Body of pancreas (tissue), 4 donors: ENCODE measurements at places on chromosomes 1 and 21.

DNA sequence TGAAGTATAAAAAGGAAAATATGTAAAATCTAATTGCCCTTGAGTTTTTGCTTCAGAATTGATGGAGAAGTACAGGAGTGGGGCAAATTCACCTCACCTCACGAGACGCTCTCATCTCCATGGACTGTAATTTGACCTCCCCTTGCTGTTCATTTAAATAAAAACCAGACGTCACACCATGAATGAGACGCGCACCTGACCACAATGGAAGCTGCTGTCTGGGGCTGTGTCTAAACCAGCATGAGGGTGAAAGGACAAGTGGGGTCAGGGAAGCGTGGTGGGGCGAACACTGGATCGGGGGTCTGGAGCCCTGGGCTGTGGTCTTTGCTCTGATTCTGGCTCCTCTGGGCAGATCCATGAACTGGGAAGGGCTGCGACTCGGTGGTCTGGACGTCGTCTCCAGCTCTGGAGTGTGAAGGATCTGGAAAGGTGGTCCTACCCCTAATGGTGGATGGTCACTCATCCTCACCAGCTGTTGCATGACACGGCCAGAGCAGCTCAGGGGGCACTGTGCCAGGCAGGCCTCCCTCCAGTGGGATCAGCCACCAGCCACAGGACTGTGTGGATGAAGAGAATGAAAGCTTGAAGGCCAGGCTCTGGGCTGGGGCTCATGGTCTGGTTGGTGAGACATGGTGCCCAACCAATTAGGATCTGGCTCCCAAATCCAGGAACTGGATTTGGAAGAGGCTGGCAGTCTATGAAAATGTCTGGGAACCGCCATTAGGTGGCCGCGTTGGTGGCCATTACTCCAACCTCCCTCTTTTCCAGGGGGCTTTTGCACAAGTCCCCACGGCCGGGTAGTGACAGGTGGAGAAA is 728.6 kb downstream of the PTPRU start:
- DNase-seq = no peak

GRCh38 chr1:229029879-229030235 is 241.1 kb upstream of the RAB4A start:
- no peak for DNase-seq

GRCh38 chr1:150365941-150366340 is 2.0 kb downstream of the RPRD2 start:
- DNase-seq = no peak

- no peak for DNase-seq
Measured at GRCh38 chr1:30915491-30916230, 7.1 kb upstream of the SDC3 start.

DNA sequence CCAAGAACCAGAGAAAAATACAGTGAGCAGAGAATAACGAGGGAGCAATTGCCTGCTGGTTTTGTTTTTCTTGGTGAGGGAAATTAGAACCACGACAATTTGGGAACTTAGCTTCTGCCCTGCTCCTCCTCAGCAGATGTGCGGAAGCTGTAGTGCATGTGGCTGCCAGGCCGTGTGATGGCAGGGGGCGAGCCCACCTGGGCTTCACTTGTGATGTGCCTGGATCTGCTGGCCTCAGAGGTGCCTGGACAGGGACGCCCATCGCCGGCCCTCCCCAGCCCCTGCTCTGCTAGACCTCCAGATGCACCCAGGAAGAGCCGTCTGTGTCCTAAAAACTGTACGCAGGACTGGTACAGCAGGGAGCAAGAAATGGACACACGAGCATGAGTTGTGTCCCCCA is 28.5 kb upstream of the C1orf174 start:
- no peak for DNase-seq

DNA sequence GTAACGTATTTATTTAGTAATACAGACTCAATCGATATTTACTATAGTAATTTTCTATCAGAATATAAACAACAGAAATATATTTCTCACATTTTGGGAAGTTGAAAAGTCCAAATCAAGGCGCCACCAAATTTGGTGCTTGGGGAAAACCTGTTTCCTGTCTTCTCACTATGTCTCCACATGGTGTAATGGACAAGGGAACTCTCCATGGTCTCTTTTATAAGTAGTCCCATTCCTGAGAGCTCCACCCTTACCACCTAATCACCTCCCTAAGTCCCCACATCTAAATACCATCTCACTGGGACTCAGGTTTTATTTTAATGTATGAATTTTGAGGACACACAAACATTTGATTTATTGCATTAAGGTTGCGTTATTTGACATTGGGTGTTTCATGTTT is 848.0 kb downstream of the LTN1 start:
- no peak for DNase-seq

- no peak for DNase-seq
Measured at GRCh38 chr21:42006765-42007164, 3.4 kb downstream of the ZBTB21 start.

DNA sequence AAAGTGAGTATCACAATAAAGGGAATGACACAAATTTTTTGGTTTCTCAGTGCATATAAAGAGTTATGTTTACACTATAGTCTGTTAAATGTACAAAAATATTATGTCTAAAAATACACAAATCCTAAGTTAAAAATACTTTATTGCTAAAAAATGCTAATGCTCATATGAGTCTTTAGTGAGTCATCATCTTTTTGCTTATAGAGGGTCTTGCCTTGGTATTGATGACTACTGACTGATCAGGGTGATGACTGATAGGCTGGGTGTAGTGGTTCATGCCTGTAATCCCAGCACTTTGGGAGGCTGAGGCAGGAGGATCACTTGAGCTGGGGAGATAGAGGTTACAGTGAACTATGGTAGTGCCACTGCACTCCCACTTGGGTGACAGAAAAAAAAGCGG is 12.9 kb upstream of the NUF2 start:
- no peak for DNase-seq

DNA sequence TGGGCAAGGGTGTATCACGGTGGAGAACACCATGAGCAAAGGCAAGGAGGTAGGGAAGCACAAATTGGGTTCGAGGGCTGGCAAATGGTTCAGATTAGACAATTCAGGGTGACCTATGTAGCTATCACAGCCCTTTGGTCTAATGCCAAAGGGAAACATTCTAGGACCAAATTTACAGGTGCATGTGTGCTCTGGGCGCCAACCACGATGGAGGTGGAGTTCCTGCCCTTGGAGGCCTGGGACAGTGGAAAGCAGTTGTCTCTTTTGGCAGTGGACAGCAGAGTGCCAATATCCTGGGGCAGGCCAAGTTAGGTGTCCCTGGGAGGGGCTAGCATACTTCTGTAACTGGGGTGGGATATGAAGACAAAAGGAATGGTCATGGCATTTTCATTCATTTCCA is 40.1 kb downstream of the IGFN1 start:
- no peak for DNase-seq

GRCh38 chr1:6068073-6068472 is 22.4 kb downstream of the KCNAB2 start:
- no peak for DNase-seq

- no peak for DNase-seq
Measured at GRCh38 chr1:192045131-192045530, 113.1 kb upstream of the RGS18 start.

DNA sequence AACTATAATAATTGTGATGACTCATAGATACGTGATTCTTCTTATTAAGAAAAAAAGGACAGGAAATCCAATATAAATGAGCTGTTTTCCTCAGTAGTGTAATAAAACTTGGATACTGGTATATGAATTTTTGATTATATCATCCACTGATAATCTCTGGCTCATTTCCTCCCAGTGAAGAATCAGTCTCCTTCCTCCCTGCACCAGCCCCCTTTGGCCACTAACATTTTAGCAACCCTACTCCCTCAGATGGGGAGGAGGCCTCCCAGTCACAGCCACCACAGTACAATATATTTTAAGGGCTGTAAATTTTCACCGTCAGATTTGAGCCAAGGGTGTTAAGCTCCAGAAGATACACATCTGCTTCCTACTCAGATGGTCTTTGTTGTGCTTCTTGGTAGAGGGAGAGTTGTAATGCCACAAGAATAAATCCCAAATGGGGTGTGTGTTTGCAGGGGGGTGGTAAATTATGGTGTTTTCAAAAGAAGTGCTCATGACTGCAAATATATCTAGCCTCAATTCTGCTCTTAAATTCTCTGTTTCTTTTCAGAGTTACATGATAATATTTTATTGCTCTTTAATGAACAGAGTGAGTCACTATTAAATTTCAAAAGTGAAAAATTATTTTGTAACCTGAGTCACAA is 153.5 kb downstream of the HLX start:
- DNase-seq = no peak

GRCh38 chr21:16983420-16983819 is 529.4 kb upstream of the CXADR start:
- DNase-seq = no peak

GRCh38 chr1:29055160-29055559 is 68.5 kb downstream of the TMEM200B start:
- no peak for DNase-seq

- no peak for DNase-seq
Measured at GRCh38 chr1:218164111-218164929, 120.8 kb upstream of the RRP15 start.

- DNase-seq = no peak
Measured at GRCh38 chr21:23718446-23719285, 1888.6 kb downstream of the MRPL39 start.

DNA sequence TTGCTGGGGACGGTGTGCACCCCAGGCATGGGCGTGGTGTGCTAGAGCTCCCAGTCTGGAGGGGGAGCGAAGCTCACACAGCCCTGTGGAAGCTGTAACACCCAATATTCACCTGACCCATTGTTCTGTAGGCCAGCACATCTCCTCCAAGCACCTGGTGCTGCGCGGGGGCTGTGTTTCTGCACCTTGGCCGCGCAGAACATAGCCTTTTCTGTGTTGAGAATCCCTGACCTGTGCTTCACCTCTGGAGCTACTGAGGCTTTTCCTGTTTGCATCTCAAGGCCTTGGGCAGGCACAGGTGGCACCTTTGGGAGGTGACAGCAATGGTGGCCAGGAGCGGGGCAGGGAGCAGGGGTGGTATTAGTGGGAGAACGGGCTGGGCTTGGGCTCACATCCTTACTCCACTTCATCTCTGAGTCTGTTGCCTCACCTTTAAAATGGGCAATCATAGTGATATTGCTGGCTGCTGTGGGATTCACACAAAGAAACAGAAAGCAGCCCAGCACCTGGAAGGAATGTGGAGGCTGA is 343.9 kb upstream of the AJAP1 start:
- no peak for DNase-seq

DNA sequence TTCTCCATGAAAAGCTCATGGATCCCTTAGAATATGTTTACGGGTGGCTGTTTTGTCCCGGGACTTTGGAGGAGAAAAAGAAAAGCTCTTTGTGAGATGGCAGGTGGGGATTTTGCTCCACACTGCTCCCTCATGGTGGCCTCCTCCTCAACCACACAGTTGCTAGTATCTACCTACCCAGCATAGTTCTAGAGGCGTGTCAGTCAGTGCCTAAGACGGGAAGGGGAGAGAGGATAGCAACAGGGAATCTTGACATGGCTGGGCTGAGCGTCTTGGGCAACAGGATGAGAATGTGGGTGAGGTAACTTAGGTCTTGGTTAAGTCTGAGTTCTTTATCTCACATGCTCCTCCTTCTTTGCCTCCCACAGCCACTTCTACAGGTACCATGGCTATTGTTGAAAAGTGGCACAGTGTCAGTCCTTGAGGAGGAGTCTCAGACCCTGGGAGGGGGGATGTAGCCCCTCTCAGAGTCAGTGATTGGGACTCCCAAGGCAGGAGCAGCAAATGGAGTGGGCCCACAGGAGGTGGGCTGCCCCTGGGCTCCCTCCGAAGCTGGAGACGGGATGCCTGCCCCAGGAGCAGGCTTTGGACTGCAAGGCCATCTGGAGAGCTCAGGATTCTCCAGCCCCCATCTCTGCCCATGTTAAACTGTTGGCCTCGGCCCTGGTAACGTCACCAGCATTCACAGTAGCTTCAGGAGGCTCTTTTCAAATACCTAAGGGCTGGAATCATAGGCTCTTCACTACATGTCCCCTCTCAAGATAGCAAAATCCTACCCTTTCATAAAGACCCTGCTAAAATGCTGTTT is 75.4 kb downstream of the TENT5C start:
- DNase-seq = no peak

DNA sequence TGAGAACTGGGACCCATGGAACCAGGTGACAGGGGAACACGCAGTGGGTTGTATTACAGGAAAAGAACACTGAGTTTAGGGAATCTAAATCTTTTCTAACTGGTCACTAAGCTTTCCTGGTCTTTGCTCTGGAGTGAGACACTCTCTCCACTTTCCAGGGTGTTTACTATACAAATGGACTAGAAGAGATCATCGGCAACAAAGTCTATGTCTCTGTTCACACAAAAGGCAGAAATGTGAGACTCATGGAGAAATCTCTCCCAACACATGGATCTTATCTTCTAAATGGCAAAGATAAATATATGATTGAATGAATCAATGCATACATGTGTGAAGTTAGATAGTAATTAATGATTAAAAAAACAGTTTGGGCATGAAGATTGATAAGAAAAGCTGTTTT is 101.6 kb upstream of the DPT start:
- DNase-seq = peak; percentile 8

DNA sequence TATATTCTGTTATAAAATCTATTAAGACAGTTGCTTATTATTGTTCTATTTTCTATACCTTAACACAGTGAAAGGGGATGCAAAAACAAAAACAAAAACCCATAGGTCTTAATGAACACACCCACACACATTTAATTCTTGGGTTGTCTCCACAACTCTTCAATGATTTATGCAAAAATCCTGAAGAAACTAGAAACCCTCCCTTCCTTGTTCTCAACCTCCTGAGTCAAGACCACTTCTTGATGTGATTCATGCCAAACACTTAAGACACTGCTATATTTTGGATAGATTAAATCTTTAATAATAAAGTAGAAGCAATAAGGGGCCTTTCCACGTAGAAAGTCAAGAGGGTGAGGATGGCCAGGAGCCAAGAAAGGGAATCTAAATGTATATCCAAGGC is 23.4 kb downstream of the SCAF4 start:
- DNase-seq = no peak

DNA sequence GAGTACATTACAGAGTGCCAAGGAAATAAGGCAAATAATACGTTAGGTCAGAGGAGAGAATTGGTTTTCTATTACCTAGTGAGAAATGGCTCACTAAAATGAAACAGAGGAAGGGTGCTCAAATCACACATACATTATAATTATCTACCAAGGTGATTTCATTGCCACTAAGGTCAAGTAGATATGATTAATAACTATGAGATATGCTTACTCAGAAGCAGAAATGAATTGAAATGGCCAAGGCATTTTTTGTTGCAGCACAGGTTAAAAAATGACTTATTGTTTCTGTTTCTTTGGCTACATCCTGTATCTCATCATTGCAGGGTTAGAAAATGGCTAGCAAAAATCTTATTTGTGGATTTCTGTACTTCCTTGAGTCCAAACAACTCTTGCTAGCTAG is 154.5 kb upstream of the GORAB start:
- no peak for DNase-seq

DNA sequence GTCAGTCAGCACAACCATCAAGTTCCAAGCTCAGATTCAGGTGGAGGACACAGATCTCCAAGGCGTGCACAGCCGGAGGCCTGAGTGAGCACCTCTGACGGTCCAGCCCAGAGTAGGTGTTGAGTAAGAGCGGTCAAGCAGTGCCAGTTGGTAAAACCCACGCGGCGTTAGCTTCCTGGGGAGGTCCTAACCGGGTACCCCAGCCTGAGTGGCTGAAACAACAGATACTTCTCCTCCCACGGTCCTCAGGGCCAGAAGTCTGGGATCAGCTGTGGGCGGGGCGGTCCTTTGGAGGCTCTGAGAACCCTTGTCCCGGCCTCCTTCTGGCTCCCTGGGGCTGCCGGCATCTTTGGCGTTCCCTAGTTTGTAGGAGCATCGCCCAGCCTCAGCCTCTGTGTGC is 94.4 kb downstream of the PRDM16 start:
- DNase-seq = no peak

GRCh38 chr1:6426277-6426971 is 1.8 kb downstream of the ESPN start:
- no peak for DNase-seq
